ENCODE measurements at places on chromosomes 2 and 18.

- no peak for DNase-seq
Measured at GRCh38 chr2:224799691-224800090, 83.5 kb upstream of the CCDC195 start.

DNA sequence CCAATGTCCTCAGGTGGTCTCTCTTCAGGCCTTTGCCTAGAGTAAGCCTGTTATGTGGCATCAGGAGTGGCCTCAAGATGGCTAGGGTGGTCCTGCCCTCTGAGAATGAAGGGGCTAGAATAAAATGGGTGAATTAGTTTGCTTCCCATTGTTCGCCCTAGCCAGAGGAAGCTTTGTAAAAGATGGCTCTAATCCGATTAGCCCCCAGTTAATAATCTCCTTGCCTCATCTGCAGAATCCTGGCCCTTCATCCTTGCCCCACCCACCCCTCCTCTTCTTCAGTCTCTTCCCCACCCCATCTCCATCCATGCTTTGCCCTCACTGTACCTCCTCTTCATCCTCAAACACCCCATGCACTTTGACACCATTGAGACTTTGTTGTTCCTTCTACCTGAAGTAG, 57.4 kb upstream of the LGALSL start:
- no peak for DNase-seq

DNA sequence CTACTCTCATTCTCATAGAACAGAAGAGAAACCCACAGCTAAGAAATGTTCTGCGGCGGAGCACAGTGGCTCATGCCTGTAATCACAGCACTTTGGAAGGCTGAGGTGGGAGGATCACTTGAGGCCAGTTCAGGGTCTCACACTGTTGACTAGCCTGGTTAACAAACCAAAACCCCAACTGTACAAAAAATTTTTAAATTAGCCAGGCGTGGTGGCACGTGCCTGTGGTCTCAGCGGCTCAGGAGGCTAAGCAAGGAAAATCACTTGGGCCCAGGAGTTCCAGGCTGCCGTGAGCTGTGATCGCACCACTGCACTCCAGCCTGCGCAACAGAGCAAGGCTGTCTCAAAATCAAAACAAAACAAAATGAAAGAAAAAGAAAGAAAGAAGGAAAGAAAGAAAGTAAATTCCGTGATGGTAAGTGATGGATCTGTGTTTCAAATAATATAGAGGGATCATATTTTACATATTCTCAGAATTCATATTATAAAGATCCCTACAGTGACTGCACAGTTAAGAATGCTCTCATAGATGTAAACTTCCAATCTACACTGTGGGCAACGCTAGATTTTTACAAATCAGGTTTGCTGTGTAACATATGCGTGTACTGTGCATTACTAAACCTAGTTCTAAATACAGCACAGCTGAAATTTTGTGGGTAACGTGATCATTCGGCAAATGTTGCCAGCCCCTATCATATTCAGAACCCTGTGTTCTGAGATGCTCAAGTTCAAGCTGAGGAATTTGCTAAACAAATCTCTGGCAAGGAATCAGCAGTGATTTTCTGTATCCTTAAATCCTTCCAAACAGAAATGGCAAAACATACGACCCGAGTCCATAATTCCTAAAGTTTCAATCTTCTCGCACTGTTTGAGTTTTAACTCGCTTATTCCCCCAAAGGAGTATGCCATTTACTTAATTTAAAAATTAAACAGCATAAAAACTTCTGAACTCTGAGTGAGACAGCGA, 1.2 kb upstream of the RAB12 start:
- DNase-seq, result no peak

DNA sequence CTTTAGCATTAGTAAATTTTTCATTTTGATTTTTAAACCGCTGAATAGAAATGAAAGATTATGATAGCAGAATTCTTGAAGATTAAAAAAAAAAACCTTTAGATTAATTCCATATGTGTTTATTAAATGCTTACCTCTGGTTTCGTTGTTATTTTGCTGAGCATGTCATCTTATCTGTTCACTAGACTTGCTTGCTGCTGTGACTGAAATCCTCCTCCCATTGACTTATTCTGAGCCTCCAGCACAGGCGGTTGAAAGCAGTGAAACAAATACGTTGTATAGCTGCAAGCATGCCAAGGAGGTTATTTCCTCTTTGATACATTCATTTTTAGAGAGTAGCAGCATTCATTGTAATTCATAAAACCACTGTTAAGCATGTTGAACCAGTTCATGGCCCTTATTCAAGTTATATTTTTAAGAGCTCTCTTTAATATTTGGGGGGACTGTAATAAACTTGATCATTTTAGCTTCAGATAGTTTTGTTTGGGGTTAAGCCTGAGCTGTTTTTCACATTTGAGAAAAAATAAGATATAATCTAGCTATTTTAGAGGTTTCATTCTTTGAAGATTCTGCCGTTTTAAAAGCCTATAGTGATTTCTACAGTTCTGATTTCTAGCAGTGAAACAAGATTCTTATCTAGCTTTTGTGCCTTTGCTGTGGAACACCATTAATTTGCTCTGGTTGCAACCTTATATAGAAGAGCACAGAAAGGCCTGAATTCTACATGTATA, at the start of gene HTR2B:
HTR2B (minus strand) TSS at position 205 of the 731 bp plus-strand sequence. CDS start 1,278 bp downstream, outside the sequence.
- DNase-seq, result no peak

GRCh38 chr2:191688934-191689695, 11.2 kb downstream of the NABP1 start:
- DNase-seq, result no peak

GRCh38 chr18:62566199-62566598, 43.4 kb downstream of the ZCCHC2 start:
- DNase-seq, result no peak

- no peak for DNase-seq
Measured at GRCh38 chr2:242058116-242058680, 188.7 kb downstream of the RTP5 start.

DNA sequence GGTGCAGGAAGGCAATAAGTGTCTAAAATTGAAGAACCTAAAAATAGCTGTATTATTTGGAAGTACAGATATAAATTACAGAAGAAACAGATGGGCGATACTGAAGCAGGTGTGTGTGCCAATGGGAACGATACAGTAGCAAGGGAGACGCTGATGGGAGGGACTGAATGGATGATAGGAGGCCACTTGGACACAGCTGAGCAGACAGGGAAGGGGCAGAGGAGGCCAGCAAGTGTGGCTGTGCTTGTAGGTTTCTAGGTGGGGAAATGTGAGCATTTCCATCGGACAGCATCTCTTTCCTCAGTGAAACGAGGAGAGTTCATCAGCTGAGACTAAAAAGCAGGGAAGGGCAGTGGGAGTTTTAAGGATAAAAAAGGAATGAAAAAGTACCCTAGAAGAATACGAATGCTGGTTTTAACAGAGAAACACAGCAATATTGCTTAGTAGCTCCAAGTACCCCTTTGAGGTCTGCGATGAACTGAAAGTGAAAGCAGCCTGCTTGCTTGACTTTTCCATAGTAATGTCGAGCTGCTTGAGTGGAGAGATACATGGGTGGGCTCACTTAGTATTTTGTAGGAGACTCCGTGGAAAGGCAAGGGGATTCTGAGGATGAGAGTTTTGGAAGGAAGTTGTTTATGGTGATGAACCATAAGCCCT, 91.7 kb upstream of the EPC2 start:
- DNase-seq, result no peak

- peak; percentile 43 for DNase-seq
Measured at GRCh38 chr2:221997100-221997499, 301.7 kb downstream of the PAX3 start.

- no peak for DNase-seq
Measured at GRCh38 chr2:239087046-239087710, 239.3 kb downstream of the TWIST2 start.

GRCh38 chr2:112163541-112163981, 25.4 kb downstream of the FBLN7 start:
- no peak for DNase-seq

- DNase-seq, result no peak
Measured at GRCh38 chr2:154093856-154094255, 222.1 kb downstream of the GALNT13 start.

- DNase-seq, result no peak
Measured at GRCh38 chr18:48123941-48124340, 193.5 kb upstream of the SMAD2 start.

DNA sequence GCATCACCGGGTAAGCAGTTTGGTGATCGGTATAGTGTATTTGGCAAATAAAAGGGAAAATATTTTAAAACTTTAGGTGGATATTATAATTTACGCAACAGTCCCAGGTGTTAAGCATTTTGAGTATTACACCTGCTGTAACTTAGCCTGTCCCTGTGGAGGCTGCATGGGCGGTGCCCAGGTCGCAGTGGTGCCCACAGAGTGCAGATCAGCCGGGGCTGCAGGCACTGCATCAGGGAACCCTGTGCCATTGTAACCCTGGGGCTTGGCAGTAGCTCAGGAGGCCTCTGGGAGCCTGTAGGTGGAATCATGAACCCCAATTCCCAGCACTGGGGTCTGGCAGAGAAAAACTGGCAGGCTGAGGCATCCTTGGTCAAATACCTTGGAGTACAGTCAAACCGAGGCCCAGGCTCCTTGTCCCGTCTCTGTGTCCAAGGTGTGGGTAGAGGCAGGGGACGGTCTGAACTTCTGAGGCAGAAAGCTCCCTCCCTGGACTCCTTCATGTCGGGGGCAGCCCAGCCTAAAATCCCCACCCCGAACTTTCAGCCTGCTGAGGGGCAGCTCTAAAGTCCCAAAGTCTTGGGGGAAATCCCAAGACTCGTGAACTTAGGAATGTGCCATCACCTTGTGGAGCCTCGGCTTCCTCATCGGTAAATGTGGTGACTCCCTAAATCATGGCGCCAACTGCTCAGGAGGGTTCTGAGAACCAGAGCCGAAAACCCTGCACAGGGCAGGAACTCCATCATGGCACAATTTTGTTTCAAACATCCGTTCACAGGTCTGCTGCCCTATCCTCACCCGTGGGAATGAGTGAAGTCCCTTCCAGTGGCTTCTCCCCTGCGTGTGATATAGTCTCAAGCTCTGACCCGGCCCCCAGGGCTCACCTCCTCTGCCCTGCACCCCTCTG, 85.7 kb downstream of the INHBB start:
- DNase-seq, result no peak

GRCh38 chr2:221943076-221943810, 355.6 kb downstream of the PAX3 start:
- peak; percentile 6 for DNase-seq

- DNase-seq, result no peak
Measured at GRCh38 chr18:49473721-49474120, 13.3 kb upstream of the DYM start.

- no peak for DNase-seq
Measured at GRCh38 chr2:220646424-220646823, 925.7 kb downstream of the EPHA4 start.

GRCh38 chr18:78562531-78562961, 417.1 kb upstream of the SALL3 start:
- no peak for DNase-seq

DNA sequence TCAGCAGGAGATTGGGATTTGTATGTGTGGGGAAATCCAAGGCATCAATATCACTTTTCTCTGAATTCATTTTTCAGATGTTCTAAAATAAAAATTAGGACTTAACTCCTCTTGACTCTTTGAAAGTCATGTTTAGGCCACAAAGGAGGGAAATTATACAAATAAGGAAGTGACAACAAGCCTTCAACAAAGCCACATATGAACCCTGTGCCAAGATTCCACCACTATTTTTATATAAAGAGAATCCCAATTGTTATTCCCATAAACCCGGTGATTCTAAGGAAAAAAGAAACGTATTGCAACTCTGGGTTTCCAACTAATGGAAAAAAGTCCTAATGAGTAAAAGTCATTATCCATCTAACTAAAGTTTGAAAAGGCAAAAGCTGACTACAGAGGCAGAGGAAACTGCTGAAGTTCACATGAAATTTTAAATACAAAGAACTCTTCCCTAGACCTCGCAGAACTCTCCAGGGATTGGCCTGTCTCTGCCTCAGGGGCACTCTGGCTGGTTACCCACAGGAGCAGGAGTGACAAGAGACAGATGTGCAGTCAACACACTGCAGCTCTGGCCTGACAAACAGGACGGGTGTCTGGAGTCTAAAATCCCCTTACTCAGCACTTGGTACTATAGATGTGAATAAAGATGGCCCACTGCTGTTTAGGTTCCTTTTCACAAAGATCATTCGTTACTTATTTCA, 11.5 kb downstream of the NPC1 start:
- no peak for DNase-seq

- DNase-seq, result no peak
Measured at GRCh38 chr2:180077295-180077906, 70.3 kb upstream of the CWC22 start.

DNA sequence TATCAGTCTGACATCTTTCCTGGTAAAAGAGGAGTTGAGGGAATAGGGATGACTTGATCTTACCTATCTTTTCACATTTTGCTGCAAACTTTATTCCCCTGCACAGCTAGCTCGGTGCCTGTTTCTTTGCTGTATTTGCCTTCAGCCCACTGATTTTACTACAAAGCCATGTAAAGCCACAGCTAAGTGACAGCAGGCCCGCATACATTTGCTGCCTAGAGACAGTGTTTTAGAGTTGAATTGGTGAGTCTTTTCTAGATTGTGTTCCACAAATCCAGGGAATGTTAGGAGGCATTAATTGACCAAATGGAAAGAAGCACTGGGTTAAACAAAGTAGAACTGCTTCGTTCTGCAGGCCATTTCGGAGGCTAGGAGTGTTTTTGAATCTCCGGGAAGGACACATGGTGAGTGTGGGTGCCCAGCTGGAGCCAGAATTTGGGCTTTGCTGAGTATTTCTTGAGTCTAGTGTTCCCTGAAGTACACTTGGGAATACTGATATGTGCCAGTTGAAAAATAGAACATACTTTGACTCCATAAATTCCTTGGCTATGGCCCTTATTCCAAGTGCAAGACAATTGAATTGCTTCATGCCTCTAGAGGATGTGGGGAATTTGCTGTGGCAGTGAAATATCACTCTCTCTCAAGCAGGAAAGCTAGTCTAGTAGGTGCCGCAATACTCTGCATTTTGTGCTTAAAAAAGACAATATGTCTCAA, 329.8 kb downstream of the PTPRM start:
- no peak for DNase-seq

- no peak for DNase-seq
Measured at GRCh38 chr2:135563793-135564192, 32.5 kb downstream of the R3HDM1 start.

- no peak for DNase-seq
Measured at GRCh38 chr18:12312976-12313375, 4.9 kb downstream of the TUBB6 start.

DNA sequence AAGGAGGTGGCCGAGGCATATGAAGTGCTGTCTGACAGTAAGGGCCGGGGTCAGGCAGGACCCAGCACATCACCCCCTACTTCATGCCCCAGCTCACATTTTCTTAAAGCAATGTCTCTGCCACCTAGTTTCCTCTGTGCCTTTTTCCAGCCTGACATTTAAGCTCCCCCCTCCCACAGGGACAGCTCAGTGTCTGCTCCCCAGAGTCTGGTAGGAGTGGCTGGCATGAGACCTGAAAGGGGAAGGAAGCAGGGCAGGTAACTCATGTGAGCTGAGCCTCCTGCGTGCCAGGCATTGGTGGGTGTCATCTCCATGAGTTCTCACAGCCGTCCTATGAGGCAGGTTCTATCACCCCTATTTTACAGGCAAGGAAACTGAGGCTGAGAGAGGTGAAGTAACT, 1.5 kb downstream of the DNAJB2 start:
- no peak for DNase-seq

GRCh38 chr2:201733544-201733943, 35.1 kb upstream of the MPP4 start:
- no peak for DNase-seq

- DNase-seq, result no peak
Measured at GRCh38 chr2:165902934-165903333, 50.6 kb downstream of the TTC21B start.

- DNase-seq, result peak; percentile 61
Measured at GRCh38 chr2:45128580-45128997, 119.3 kb upstream of the SIX2 start.
